Stimulated activated CD4-positive, alpha-beta T cell treated with anti-CD3 and anti-CD28 coated beads, Interleukin-4, amount 100 ng/mL, for 48 hours (primary cell): ENCODE measurements at places on chromosomes 11 and 22.

GRCh38 chr11:120432056-120433018, 79.2 kb upstream of the GRIK4 start:
- no peak for DNase-seq

- DNase-seq, result no peak
Measured at GRCh38 chr11:69721106-69721505, 17.3 kb upstream of the FGF19 start.

- no peak for DNase-seq
Measured at GRCh38 chr22:43750751-43751150, 61.4 kb downstream of the EFCAB6 start.

DNA sequence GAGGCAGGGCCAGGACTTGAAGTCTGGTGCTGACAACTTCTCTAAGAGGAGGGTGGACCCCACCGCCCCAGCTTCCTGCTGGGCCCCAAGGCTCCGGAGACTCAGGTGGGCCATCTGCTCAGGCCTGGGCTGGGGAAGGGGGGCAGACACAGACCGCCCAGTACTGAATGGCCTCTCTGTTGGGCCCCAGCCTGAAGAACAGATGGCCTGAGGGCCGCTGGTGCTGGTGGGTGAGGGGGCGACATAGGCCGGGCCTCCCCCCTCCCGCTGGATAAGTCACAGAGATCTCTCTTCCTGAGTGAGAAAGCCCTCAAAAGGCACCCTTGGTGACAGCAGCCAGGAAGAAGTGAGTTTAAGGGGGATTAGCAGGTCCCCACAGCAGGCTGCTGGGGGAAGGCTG, 12.5 kb upstream of the TP53I11 start:
- no peak for DNase-seq

- no peak for DNase-seq
Measured at GRCh38 chr11:119506436-119506835, 83.5 kb upstream of the THY1 start.

DNA sequence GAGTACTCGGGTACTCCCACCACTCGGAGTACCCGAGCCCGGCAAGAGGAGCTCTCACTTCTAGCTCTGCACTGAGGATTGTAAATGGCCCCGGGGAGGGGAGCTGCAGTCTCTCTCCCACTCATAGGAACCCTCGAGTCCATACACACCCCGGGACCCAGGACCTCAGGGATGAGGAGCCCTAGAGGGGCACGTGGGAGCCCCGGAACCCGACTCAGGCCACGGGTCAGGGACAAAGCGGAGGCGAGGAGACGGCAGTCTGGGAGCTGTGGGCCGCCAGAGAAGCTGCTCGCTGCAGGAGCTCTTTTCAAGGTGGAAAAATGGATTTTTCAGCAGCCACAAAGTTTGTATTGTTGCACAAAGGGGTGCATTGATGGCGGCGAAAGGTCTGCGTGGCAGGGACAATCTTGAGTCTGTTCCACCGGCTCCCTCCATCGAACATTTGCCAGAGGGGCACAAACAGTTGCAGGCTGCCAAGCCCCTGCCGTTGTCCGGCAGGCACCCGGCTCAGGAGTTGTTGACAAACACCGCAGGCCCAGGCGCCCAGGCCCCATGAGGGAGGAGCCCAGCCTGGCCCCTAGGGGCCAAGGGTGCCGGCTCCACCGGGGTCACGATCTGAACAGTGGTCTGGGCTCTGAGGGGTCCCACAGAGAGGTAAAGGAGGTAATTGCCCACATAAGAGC, 5.7 kb upstream of the FLI1 start:
- DNase-seq, result no peak

DNA sequence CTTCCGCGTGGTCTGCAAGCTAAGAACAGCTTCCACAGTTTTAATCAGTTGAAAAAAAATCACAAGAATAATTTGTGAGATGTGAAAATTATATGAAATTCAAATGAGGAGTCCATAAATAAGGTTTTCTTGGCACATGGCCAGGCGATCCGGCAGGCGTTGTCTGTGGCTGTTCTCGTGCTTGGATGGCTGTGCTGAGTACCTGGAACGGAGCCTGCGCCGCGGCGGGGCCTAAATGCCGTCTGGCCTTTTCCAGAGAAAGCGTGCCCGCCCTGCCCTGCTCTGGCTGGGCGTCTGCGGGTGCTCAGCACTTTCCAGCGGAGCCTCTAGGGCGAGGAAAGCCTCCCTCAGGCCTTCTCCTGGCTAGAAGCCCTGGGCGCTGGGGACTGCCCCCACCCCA, 41.8 kb downstream of the OSBPL5 start:
- no peak for DNase-seq

GRCh38 chr11:119319700-119320239, 2.8 kb upstream of the MCAM start:
- DNase-seq, result no peak

GRCh38 chr22:47298017-47298785, 535.8 kb downstream of the TBC1D22A start:
- no peak for DNase-seq

GRCh38 chr11:124977006-124977405, 23.0 kb downstream of the CCDC15 start:
- no peak for DNase-seq

DNA sequence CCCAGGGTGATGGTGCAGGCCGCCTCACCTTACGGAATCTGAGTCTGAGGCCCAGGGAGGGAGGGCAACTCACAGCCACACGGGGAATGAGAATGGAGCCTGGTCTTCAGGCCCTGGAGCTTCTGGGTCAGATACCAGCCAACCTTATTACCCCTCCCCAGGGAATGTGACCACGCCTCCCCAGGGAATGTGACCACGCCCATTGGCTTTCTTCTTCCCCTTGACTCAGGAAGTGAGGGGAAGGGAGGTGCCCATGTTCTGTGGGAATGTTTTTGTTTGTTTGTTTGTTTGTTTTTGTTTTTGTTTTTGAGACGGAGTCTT, 57.5 kb upstream of the RBFOX2 start:
- no peak for DNase-seq

GRCh38 chr22:28989912-28990311, 71.7 kb downstream of the C22orf31 start:
- DNase-seq, result no peak

- no peak for DNase-seq
Measured at GRCh38 chr11:68377389-68377795, 65.0 kb downstream of the LRP5 start.

DNA sequence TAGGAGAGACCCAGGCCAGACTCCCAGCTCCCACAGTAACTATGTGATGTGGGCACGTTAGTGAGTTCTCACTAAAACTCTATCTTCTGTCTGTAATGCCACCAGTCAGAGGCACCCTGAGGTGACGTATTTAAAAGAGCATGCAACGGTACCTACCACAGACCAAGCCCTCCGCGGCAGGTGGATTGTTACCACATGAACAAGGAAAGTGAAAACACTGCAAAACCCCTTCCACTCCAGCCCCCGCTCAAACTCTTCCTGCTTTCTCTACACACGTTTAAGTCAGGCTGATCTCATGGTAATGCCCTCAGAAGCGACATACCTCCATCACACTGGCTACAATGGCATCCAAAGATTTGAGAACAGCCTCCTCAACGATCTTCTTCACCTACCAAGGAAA, 36.7 kb downstream of the SERPIND1 start:
- DNase-seq, result no peak

- DNase-seq, result no peak
Measured at GRCh38 chr11:91394727-91395414, 829.7 kb upstream of the FAT3 start.

DNA sequence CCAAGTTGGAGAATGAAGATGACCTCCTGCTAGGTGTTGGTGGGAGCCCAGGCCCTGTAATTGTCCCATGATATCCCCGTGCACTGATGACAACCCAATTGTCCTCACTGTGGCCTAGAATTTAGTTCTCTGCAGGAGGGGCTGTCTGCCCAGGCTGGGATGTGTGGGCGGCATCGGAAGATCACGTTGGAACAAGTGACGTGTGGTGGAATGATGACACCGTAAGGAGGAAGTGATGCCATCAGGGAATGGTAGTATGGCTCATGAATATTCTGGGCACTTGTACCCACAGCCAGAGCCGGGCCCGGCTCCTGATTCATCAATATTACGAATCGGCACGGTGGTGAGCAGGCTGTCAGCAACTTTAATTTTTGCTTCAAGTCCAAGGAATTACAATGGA, 111.6 kb downstream of the MIAT start:
- no peak for DNase-seq

- no peak for DNase-seq
Measured at GRCh38 chr11:116421529-116422185, 351.1 kb downstream of the BUD13 start.

DNA sequence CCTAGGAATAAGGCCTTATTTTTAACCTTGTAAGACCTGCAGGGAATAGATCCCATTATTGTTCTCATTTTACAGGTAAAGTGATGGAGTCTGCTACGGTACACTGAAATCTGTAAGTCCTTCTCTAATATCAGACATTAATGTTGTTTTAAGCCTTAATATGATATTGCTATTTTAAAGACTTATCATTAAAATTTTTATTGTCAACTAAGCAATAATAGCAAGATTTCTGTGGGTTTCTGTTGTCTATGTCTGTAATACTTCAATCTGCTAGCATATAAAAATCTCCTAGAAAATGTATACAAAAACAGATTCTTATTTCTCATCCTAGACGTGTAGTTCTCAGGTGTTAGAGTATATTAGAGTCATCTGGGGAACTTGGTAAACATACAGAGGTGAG, 317.5 kb upstream of the TENM4 start:
- no peak for DNase-seq

DNA sequence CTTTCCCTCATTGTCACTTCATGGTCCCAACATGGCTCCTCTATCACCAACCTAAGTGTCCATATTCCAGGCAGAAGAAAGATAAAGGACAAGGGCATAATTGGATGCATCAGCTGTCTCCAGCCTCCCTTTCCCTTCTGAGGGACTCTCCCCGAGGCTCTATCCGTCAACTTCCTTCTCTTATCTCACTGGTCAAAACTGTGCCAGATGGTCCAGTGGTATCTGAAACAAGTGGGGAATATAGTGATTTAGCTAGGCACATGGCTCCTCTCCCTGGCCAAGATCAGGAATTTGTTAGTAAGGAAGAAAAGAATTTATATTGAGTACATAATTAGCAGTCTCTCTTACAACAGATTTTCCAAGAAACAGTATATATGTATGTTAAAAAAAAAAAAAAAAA, 12.6 kb upstream of the SPON1 start:
- no peak for DNase-seq

DNA sequence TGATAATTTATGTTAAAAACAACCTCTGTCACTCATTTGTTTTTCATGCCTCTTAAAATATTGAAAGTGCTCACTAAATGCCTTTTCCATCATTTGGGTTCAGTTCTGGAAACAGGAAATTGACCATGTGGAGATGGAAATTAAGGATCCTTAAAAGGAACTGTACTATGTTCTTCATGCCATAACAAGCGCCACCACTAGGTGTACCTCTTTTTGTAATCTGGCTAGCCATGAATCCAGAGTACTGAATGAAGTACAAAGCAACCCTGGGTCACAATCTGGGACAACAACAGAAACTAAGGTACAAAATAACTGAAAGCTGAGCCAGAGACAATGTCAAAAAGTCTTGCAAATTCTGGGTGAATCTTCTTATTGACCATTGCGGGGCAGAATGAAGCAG, 559.1 kb downstream of the FAM181B start:
- DNase-seq, result no peak

DNA sequence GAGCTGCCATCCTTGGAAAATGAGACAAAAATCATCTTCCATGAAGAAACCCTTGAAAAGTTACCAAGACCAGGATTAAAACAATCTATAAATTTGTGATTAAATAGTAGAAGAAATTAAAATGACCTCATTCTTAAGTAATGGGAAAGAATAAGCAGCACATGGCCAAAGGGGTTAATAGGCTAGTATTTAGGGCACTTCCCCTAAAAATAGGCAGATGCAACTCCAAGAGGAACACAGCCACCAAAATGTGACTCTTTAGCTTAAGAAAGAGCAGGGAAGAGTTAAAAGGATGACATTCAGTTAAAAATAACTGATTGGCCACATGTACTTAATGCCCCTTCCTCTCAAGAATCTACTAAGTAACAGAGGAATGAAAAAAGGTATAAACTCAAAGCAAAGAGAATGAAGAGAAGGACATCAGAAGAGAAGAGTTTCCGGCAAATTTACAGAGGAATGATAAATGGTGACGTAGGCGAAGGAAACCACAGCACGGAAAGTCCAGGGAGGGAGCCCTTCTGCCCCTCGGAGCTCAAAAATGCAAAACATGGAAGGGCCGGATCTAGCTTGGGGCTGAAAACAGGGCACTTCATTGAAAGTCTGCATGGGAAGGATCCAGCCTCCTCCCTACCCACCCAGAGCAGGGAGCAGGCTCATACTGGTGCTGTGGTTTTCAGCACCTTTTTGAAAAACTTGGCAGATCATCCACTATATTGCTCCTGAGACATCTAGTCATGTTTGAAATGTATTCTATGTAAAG, 17.8 kb downstream of the SCUBE2 start:
- DNase-seq, result no peak

DNA sequence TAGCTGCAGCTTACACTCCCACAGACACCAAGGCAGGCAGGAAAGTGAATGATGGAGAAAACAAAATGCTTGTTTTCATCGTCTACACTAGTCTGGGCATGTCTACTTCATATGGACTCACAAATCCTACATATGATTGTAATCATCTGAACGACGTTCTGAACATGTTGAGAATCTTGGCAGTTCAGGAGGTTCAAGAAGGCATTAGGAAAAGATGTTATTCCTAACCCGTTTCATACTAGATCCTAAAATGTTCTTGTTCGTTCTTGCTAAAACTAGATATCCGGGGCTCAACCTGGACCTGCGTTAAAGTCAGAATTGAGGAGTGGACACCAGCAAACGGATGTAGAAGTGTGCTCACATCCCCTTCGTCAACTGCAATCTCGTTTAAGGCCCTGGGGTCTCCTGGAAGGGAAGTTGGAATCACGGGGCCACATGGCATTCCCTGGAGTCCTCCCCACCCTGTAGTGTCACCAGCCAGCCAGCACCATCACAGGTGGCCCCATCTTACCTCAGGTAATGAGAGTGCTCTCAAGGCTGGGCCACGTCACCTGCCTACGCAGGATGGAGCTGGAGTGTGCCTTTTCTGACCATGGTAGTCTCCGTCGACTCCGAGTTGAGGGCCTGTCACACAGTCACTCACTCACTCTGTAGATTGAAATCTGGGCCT, 37.3 kb downstream of the C11orf58 start:
- DNase-seq, result no peak

GRCh38 chr11:110529043-110529442, 99.3 kb downstream of the FDX1 start:
- DNase-seq, result no peak

DNA sequence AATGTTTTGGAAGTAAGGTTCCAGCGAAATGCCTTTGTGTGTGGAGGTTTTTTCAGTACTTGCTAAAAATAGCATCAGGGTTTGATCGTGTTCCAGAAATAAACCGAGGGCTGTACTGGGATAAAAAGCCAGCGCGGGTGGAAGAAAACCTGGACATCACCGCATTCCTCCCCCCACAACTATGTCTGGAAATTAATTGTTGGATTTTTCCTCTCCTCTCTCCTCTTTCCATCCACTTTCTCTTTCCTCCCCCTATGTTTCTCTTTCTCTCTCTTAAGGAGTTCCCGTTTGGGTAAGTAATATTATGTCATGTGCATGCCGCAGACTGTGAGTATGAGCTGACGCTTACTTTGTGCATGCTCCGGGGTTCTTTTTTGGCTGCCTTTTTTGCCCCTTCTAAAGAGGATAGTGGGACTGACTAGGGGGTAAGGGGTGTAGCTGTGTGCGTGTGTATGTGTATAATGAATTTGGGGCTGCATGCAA, 104.2 kb upstream of the HSD17B12 start:
- no peak for DNase-seq
